ENCODE measurements at places on chromosomes 2 and 18.

DNA sequence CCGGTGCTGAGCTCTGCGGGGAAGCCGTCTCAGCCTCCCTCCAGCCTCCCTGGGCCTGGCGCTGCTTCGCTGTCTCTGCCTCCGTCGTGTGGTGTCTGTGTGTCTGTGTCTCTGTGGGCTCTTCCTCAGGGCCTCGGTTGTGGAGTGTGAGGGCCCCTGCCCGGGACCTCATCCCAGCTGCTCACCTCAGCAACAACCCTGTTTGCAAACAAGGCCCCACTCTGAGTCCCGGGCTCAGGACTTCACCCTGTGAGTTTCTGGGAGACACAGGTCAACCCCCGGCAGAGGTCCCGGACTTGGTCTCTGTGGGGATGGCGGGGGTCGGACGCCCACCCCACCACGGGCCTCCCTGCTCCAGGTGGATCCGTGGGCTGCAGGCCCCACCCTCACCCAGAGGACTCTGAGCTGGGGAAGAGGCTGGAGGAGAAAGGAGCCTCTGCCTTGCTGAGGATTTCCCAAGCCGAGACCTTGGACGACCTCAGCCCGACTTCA lies 127.4 kb upstream of the CTDP1 start:
- no peak for DNase-seq

- DNase-seq, result no peak
Measured at GRCh38 chr2:195532628-195533271, 124.3 kb upstream of the SLC39A10 start.

- no peak for DNase-seq
Measured at GRCh38 chr2:151827564-151828142, 568 bp downstream of the ARL5A start.

DNA sequence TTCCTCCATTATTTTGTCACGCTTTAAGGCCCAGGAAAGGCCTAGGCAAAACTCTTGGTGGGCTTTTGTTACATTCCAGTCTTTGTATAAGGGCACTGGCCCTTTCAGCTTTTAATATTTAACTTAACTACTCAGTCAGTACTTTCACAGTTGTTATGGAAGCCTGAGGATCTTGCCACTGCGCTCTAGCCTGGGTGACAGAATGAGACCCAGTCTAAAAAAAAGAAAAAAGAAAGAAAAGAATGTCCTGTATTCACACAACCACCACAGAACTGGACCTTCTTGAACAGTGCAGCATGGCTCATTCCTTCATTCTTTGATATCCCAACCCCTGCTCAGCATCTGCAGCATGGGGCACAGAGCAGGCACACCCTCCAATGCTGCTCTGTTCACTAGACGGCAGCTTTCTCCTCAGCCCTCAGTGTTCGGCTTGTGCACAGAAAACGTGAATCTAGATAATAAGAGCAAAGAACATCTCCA lies 93.4 kb upstream of the MSH2 start:
- DNase-seq, result no peak

GRCh38 chr2:105910497-105911238 lies 166.0 kb downstream of the NCK2 start:
- no peak for DNase-seq

DNA sequence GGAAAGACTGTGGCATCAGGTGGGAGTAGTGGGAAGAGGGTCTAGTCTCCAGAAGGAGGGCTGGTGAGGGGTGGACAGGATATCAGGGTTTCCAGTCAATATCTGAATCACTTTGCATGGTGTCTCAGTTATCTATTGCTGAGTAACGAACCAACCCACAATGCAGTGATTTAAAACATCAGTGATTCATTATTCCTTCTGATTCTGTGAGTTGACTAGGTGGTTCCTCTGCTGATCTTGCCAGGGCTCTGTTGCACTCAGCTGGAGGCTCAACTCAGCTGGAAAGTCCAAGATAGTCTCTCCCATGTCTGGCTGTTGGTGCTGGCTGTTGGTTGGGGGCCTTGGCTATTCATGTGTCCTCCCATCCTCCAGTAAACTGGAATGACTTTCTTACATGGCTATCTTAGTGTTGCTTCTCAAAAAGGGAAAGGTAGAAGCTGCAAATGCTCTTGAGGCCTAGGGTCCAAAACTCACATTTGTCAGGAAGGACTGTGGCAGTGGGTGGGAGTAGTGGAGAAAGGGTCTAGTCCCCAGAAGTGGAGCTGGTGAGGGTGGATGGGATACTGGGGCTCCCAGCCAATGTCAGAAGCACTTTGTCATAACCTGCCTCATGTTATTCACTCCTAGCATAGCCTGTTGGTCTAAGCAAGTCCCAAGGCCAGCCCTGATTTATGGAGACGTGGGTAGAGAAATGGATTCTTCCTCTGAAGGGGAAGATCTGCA lies 13.9 kb downstream of the IL1F10 start:
- no peak for DNase-seq

GRCh38 chr18:48827291-48828193 lies 123.2 kb downstream of the SMAD7 start:
- DNase-seq, result no peak

DNA sequence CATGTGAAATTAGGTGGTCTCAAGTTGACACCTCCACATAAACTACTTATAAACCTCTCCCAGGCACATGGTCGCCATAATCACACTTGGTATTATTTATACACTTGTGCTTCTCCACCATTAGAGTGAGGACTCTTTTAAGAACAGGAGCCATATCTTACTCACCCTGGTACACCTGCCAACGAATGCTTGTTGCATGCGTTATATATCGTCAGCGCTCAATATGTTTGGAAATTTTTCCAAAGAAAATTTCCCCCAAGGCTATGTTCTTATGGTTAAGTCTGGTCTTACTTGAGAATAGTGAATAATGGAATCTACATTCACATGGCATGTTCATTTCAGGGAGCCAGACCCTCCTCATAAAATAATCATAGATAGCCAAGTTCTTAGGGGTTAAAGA lies 271.7 kb downstream of the BCL11A start:
- no peak for DNase-seq

- DNase-seq, result no peak
Measured at GRCh38 chr2:237305579-237305978, 108.4 kb downstream of the COL6A3 start.

GRCh38 chr2:168432565-168433186 lies 23.4 kb upstream of the CERS6 start:
- DNase-seq, result no peak

- DNase-seq, result no peak
Measured at GRCh38 chr2:191152482-191153240, 1.9 kb upstream of the STAT4 start.

- DNase-seq, result no peak
Measured at GRCh38 chr2:55361465-55362189, 58.0 kb downstream of the CCDC88A start.

- peak; percentile 63 for DNase-seq
Measured at GRCh38 chr18:48534364-48534763, 4.5 kb upstream of the CTIF start.

GRCh38 chr2:27095745-27096651 lies 9.4 kb downstream of the KHK start:
- no peak for DNase-seq

DNA sequence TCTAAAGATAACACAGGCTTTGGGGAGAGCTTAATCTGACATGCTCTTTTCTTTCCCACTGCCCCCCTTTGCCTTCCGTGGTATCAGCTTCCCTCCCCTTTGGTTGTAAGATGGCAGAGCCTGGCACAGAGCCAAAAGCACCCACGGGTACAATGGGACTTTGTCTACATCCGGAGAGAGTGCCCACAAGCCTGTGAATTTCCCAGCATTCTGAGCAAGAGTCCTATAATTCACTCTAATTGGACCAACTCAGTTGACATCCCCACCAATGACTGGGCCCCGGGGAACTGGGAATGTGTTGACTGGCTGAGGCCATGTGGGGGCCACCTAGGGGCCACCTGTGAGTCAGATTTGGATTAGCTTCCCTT lies 20.1 kb upstream of the C2orf72 start:
- no peak for DNase-seq

DNA sequence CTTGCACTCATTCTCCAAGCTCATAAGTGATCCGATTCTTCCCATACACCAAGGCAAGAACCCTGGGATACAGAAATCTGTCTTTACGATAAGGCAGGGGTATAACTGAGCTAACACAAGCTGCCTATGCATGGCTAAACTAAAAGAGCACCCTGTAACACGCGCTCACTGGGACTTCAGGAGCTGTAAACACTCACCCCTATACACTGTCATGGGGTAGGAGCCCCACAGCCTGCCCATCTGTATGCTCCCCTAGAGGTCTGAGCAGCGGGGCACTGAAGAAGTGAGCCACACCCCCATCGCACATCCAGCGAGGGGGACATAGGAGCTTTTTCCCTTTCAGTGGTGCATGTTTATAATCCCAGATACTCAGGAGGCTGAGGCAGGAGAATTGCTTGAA lies 46.7 kb downstream of the METTL8 start:
- no peak for DNase-seq

DNA sequence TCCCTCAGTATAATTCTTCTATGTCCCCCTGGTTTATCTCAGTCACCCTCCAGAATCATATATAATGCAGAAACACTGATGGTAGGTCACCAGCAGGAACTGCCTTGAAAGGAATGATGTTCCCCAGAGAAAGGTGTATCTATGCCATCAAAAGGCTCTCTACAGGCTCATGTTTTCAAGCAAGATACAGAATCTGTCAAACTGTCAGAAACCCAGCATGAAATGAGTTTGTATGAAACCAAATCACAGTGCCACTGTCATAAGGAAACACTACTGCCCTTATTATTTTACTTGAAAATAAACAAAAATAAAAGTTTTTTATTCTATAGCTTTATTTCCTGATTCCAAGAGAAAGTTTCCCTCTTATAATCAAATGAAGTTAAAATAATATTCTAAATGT lies 1064.5 kb upstream of the DDX18 start:
- DNase-seq, result no peak

DNA sequence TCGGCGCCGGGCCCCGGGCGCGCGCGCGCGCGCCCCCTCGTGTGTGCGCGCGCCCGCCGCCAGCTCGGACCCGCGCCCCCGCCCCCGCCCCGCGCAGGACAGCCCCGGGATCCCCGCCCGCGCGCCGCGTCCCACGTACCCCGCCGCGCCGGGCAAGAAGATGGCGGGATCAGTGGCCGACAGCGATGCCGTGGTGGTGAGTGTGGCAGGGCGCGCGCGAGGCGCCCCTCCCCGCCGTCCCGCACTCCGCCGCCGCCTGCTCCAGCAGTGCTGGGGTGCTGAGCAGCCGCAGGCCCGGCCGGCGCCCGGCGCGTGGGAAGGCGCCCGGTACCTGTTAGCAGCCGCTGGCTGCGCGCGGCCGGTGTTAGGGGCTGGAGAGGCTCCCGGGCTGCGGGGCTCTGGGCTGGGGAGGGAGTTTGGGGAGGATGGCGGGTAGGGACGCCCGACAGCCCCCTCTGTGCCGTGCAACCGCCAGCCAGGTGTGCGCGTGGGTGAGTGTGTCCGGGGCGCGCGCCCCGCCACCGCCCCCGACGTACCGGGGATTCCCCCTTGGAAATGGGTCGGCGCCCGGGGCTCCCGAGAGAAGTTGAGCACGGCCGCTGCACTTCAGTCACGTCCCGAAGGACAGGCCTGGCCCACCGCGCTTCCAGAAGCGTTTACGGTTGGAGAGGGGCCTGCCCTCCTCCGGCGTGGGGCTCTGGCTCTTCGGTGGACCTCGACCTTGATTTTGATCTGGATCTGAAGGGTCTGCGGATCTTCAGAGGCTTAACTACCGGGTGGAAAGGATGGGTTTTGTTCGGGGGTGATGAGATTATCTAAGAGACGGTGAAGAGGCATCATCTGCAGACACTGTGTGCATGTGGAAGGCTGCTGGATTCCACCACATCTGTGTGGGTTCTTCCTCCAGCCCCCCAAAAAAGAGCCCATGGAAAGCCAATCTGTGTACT lies 697 bp downstream of the LGALSL start:
- DNase-seq, result no peak

DNA sequence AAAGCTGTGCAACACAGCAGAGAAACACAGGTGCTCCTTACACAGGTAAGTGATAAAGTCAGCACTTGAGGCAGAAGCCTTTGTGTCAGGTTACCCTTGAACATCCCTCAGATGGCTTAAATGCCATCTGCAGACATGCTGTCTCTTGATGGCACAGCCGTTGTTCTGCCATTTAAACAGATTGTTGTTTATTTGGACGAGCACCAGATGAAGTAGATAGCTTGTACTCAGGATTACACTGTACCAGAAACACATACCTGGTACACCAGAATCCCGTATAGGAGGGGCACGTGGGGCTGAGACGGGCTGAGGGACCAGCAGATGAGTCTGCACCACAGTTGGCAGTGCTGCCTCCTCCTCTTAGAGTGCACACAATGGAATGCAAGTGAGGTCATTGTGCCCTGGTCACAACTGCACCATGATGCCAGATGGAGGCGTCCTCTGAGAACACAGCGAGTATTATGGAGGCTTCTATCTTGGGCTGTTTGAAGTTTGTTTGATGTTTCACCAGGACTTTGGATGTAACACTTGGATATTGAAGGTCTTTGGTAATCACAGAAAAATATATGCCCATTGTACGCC lies 143.0 kb downstream of the TANC1 start:
- DNase-seq, result no peak

- DNase-seq, result peak; percentile 41
Measured at GRCh38 chr2:98649135-98649991, 41.0 kb downstream of the UNC50 start.

DNA sequence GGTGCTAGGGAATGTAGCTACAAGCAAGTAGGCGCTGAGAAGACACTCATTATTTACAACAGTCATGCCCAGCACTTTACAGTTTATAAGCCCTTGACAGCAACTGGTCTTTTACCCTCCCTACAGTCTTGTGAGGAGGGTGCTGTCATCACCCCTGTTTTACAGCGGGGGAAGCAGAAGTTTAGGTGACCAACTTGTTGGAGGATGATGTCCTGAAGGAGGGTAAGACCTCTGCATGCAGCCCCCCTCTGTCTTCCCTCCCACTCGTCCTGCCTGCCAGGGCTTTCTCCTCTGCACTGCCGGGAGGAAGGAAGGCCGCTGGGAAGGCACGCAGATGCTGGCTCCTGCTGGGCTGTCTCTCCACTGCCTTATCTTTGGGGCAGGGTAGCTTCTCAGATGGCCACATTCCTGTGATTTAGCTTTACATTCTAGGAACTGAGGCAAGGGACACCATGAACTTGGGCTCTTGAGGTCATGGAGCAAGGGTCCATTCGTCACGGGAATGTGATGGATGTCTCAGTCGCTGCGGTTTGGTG lies 972 bp downstream of the IL1R1 start:
- DNase-seq, result no peak

GRCh38 chr18:54250846-54251261 lies 18.5 kb upstream of the POLI start:
- no peak for DNase-seq

DNA sequence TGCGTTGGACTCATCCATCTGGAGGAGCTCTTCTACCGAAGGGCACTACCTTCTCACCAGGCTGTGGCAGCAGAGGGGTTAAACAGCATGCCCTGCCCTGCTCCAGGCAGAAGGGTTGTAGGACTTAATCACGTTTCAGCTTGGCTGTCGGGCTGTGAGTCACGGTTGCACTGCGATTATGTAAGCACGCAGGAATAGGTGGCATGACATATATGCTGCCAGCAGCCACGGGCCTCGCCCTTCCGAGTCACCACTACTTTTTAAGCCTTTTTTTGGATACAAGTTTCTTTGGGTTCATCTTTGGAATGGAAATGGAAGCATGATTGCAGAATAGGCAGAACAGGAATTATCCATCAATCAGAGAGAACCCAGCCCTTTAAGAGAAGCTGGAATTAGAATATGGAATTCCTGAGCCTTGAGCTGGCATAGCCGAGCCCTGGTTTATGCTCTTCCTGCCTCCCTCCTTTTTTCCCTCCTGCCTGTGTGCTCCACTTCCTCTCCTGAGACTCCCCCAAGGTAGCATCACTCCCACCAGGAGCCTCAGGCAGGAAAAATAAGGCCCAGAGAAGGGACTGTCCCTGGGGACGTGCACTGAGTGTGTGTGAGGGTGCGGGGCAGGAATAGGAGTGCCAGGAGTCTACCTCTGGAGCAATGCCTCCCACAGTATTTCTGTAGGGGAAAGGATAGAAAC lies 86.8 kb downstream of the SEMA4F start:
- DNase-seq, result peak; percentile 78

All from skeletal muscle cell (primary cell).